ENCODE measurements at places on chromosomes 1 and 21. TPM values are rescaled to one million over a fixed set of nuclear protein-coding genes. Genes with fewer than 3 reads are reported as not detected.

DNA sequence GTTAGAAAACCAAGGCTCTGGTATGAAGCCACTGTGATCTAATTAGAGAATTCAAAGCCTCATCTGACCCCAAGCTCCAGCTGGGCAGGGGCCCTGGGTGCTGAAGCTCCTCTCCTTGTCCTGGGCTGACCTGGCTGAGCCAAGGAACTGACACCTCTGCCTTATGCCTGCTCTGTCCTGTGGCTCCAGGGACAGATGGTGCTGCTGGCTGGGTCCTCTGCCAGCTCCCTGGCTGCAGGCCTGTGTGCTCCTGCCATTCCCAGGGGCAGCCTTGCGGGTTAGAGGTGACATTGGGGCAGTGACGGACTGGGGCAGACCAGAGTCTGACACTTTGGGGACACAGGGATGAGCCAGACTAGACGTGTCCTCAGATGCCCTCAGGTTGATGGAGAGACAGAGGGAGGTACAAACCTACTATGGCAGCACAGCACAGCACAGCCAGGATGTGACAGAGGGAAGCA lies 11.8 kb downstream of the ACOT11 start:
- H3K36me3 ChIP-seq = no peaks in the 10 kb centered on the region
- H3K4me3 ChIP-seq = no peak overlapping the region
- H3K4me1 ChIP-seq = peaks cover 33% of the 10 kb centered on the region
- peak; percentile 63 for DNase-seq
- peak overlapping the region; percentile 67 for H3K27ac ChIP-seq

- no peak overlapping the region for H3K27ac ChIP-seq
- no peaks in the 10 kb centered on the region for H3K4me1 ChIP-seq
- H3K4me3 ChIP-seq = no peak overlapping the region
- peaks cover 7% of the 10 kb centered on the region for H3K27me3 ChIP-seq
Measured at GRCh38 chr1:53658489-53659230, 80.3 kb downstream of the GLIS1 start.

GRCh38 chr21:15437883-15438282 lies 291.9 kb upstream of the USP25 start:
- no peaks in the 10 kb centered on the region for H3K36me3 ChIP-seq
- no peak overlapping the region for H3K27ac ChIP-seq
- no peak overlapping the region for H3K4me3 ChIP-seq
- no peak for DNase-seq
- peaks cover 18% of the 10 kb centered on the region for H3K4me1 ChIP-seq

- H3K4me3 ChIP-seq = peak overlapping the region; percentile 86
- peak; percentile 85 for DNase-seq
- peak overlapping the region; percentile 90 for H3K27ac ChIP-seq
- H3K4me1 ChIP-seq = no peaks in the 10 kb centered on the region
- no peaks in the 10 kb centered on the region for H3K36me3 ChIP-seq
- H3K27me3 ChIP-seq = no peaks in the 10 kb centered on the region
Measured at GRCh38 chr1:35717911-35718476, 690 bp downstream of the C1orf216 start.

DNA sequence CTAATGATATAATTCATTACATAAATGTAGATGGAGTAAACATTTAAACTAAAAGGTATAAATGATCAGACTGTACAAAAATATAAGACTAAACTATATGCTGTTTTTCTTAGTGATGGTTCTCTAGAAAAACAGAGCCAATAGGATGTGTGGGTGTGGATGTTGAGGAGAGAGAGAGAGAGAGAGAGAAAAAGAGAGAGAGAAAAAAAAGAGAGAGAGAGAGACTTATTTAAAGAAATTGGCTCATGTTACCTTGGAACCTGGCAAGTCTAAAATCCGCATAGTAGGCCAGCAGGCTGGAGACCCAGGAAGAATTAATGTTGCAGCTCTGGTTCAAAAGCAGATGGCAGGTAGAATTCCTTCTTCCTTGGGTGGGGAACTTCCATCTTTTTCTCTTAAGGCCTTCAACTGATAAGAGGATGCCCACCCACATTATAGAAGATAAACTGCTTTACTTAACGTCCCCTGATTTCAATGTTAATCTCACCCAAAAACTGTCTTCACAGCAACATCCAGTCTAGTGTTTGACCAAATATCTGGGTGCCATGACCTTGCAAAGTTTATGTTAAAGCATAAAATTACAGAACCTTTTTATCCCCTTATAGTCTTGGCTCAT lies 74.3 kb upstream of the KCNJ15 start:
- DNase-seq = no peak
- no peaks in the 10 kb centered on the region for H3K27me3 ChIP-seq
- no peaks in the 10 kb centered on the region for H3K36me3 ChIP-seq
- no peak overlapping the region for H3K27ac ChIP-seq
- no peaks in the 10 kb centered on the region for H3K4me1 ChIP-seq

- no peak overlapping the region for H3K4me3 ChIP-seq
- no peaks in the 10 kb centered on the region for H3K27me3 ChIP-seq
- no peaks in the 10 kb centered on the region for H3K36me3 ChIP-seq
- no peaks in the 10 kb centered on the region for H3K4me1 ChIP-seq
Measured at GRCh38 chr1:192066202-192066601, 92.1 kb upstream of the RGS18 start.

- no peaks in the 10 kb centered on the region for H3K27me3 ChIP-seq
- peak overlapping the region; percentile 64 for H3K4me3 ChIP-seq
- peaks cover 43% of the 10 kb centered on the region for H3K4me1 ChIP-seq
- H3K27ac ChIP-seq = peak overlapping the region; percentile 93
- no peaks in the 10 kb centered on the region for H3K36me3 ChIP-seq
Measured at GRCh38 chr1:205813755-205814058, 709 bp upstream of the SLC41A1 start.

DNA sequence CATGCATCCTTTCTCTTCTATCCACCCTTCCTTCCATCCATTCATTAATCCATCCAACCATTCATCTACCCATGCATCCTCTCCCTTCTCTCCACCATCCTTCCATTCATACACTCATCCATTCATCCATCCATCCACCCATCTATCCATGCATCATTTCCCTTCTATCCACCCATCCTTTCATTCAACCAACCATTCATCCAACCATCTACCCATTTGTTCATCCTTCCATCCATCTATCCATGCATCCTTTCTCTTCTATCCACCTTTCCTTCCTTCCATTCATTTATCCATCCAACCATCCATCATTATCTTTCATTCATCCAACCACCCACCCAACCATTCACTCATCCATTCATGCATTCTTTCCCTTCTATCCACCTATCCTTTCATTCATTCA lies 188.4 kb downstream of the NPHP4 start:
- no peaks in the 10 kb centered on the region for H3K36me3 ChIP-seq
- H3K4me3 ChIP-seq = no peak overlapping the region
- H3K27me3 ChIP-seq = no peaks in the 10 kb centered on the region
- DNase-seq = no peak
- H3K27ac ChIP-seq = no peak overlapping the region

GRCh38 chr1:118210051-118210722 lies 25.2 kb upstream of the SPAG17 start:
- no peaks in the 10 kb centered on the region for H3K27me3 ChIP-seq
- no peak for DNase-seq
- H3K4me1 ChIP-seq = no peaks in the 10 kb centered on the region

- peaks cover 53% of the 10 kb centered on the region for H3K36me3 ChIP-seq
- H3K27me3 ChIP-seq = no peaks in the 10 kb centered on the region
- no peak for DNase-seq
Measured at GRCh38 chr1:236024641-236025040, 40.2 kb downstream of the NID1 start.

DNA sequence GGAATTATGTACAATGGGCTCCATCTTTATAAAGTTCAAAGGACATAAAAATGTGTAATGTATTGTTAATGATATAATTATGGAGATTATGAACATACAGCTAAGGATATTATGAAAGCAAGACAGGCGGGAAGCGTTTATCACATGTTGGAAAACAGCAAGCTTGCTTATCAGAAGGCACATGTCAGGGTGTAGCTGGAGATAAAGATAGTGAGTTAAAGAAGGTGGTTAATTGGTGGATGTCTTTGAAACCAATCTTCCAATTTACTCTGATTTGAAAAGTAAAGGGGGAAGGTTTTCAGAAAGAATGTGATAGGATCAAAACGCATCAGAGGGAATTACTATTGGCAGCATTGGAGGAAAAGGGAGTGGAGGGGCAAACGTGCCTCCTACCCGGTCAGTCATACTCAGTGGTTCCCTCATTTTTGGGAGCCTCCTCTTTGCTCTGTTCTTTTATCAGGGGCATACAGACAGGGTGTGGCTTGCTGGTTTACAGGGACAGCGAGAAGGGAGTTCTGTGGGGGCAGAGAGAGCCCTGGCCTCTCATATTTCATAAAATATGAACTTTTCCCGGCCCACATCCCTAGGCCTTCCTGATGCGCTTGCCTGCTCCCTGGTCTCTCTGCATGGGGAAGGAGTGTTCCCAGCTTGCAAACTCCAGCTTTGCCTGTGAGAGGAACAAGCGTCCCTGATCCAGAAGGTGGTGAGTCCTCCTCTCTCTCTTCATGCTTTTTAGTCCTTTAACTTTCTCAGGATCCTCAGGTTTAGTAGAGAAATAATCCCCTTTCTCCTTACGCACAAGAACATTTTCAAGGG lies 8.0 kb upstream of the SVBP start:
- no peak overlapping the region for H3K4me3 ChIP-seq
- no peak for DNase-seq
- H3K4me1 ChIP-seq = peaks cover 12% of the 10 kb centered on the region
- no peak overlapping the region for H3K27ac ChIP-seq
- H3K36me3 ChIP-seq = no peaks in the 10 kb centered on the region

- DNase-seq = no peak
- H3K27ac ChIP-seq = no peak overlapping the region
- H3K4me3 ChIP-seq = no peak overlapping the region
- H3K4me1 ChIP-seq = peaks cover 19% of the 10 kb centered on the region
Measured at GRCh38 chr1:161763522-161764098, 2.5 kb upstream of the ATF6 start.

DNA sequence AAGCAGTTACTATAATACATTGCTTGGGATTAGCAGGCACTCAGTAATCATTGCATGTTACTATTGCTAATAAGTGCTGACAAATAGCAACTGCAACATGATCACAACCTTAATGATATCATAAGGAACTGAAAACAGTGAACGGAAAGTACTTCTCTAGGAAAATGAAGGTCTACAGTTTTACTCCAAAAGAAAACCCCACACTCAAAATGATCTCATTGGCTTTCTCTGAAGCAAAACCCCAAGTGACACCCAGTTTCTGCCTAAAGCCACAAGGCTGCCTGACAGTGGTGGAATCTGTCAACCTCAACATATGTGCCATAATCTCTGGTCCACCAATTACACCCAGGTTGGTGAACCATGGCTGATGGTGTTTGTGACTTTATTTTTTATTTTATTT lies 137.6 kb downstream of the PTGER3 start:
- no peak overlapping the region for H3K4me3 ChIP-seq
- peaks cover 5% of the 10 kb centered on the region for H3K4me1 ChIP-seq
- H3K27ac ChIP-seq = no peak overlapping the region
- DNase-seq = no peak
- H3K36me3 ChIP-seq = no peaks in the 10 kb centered on the region

GRCh38 chr21:16085421-16085820 lies 355.6 kb downstream of the USP25 start:
- H3K4me1 ChIP-seq = peaks cover 12% of the 10 kb centered on the region
- no peaks in the 10 kb centered on the region for H3K36me3 ChIP-seq
- H3K4me3 ChIP-seq = no peak overlapping the region
- H3K27me3 ChIP-seq = no peaks in the 10 kb centered on the region
- no peak for DNase-seq

- H3K27me3 ChIP-seq = peaks cover 1% of the 10 kb centered on the region
- peaks cover 6% of the 10 kb centered on the region for H3K36me3 ChIP-seq
- DNase-seq = peak; percentile 93
- peak overlapping the region; percentile 74 for H3K27ac ChIP-seq
Measured at GRCh38 chr1:3746830-3747521, 5.3 kb upstream of the CCDC27 start.

GRCh38 chr21:16841975-16842695 lies 670.7 kb upstream of the CXADR start:
- no peak overlapping the region for H3K27ac ChIP-seq
- no peak overlapping the region for H3K4me3 ChIP-seq
- H3K4me1 ChIP-seq = peaks cover 18% of the 10 kb centered on the region
- H3K36me3 ChIP-seq = no peaks in the 10 kb centered on the region
- H3K27me3 ChIP-seq = no peaks in the 10 kb centered on the region

DNA sequence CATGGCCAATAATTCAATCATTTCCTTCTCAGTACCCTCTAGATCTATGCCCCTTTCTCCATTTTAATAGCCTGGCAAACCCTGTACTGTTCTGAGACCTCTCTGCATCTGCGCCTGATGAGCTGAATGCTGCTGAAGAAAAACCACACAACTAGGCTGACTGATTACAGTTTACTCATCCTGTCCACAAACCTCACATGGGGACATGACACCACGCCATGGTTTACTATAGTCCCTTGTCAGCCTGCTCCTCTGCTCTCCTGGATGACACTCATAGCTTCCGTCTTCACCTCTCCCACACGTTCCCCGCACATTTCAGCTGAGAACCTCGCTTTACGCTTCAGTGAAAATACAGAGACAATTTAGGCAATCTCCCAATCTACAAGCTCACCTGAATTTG lies 59.7 kb downstream of the DESI2 start:
- H3K4me3 ChIP-seq = no peak overlapping the region
- H3K27ac ChIP-seq = no peak overlapping the region
- H3K36me3 ChIP-seq = no peaks in the 10 kb centered on the region

DNA sequence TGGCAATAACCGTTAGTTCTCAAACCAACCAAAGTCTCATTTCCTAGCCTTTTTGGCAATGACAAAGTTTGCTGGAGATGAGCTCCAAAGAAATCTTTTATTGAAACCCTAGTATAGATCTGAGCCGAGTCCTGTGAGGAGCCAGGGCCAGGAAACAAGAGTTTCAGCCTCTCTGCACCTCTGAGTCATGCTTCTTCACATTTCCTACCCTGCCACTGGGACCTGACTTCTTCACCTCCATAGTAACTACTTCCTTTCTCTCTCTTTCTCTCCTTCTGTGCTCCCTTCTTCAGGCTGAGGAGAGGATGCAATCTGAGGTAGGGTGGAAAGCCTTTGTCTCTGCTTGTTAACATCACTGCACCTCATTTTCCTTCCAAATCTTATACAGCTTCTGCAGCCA lies 38.7 kb upstream of the IPO9 start:
- no peak overlapping the region for H3K4me3 ChIP-seq
- no peaks in the 10 kb centered on the region for H3K27me3 ChIP-seq

GRCh38 chr1:98749152-98749756 lies 87.7 kb downstream of the SNX7 start:
- no peak for DNase-seq
- H3K27me3 ChIP-seq = no peaks in the 10 kb centered on the region
- H3K36me3 ChIP-seq = no peaks in the 10 kb centered on the region
- H3K27ac ChIP-seq = no peak overlapping the region
- no peaks in the 10 kb centered on the region for H3K4me1 ChIP-seq

Gene GJA8
- not detected for total RNA-seq

Gene HCN3
- total RNA-seq = 2.5 TPM

Gene OLIG2
- total RNA-seq = not detected

Gene HAPLN2
- total RNA-seq = 1.2 TPM

Gene PDE4B
- 5.5 TPM for total RNA-seq

Gene TRAF3IP3
- total RNA-seq = 1.2 TPM

Gene ERICH3
- total RNA-seq = 0.36 TPM

Gene SZT2
- total RNA-seq = 47.4 TPM

Gene DMRTA2
- total RNA-seq = not detected

Gene CYP4A22
- not detected for total RNA-seq

Measured in sigmoid colon (tissue), 7 donors.